ENCODE measurements at places on chromosomes 2 and 18.

DNA sequence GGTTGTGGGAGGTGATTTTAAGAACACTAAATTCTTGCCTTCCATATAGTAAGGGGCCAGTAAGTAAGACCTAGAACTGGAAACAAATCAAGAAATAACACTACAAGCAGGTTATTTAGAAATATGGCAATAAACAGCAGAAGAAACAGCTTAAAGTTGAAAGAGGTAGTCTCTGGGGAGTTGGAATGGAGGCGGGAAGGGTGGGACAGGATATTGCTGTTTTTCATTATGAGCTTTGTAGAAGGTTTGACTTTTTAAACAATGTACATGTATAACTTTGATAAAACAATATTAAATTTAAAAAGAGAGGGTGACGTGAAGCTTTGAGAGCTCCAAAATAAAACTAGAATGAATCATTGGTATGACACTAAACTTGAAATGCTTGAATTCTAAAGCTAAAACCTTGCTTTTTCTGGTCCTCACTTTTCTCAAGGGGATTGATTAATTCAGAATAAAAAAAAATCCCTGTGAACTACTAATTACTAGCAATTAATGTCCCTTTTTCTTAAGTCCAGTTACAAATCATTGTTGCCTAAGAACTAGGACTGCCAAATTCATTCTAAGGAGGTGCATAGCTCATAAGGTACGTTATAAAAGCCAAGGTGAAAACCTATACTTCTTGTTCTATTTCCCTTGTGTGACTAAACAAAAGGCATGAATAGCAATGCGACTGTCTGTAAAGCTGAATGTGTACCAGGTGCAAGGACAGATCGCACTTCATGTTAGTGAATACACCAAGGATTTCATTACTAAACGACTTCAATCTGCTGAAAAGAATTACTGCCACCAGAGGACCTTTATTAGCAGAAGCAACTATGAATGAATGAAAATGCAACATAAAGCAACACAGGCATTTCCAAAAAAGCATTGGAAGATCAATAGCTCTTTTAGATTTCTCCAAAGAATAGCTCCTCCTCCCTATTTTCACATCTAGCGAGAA is 177.5 kb downstream of the RBM43 start:
- DNase-seq = no peak

DNA sequence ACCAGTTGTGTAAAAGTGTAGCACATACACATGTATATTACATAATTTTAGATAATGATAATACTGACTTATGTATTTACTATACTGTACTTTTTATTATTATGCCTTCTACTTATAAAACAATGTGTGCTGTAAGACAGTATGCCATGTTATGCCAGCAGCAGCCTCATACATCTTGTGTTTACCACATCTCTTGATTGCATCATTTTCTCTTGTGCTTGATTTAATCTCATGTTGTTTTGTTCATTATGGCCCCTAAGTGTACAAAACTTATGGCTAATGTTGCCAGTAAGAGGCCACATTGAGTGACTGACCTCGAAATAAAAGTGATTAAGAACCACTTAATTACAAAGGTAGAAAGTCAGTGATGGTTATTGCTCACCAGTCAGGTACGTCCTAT is 128.0 kb upstream of the SP5 start:
- no peak for DNase-seq

GRCh38 chr2:127596311-127597045 is 49.5 kb upstream of the GPR17 start:
- no peak for DNase-seq

DNA sequence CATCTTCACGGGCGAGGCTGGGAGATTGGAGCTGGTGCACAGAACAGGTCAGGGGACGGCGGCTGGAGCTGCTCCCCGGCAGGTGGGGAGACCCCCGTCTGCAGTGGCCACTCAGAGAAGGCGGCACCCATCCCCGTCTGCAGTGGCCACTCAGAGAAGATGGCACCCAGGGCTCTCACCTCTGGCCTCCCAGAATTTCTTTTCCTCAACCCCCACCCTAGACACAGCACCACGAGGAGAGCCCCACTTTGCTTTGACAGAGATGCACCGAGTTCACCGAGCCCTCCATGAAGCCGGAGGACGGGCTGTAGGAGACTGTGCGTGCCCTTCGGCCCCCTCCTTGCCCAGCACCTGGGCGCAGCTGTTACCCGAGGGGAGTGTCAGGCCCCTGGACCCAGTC is 201.6 kb upstream of the SALL3 start:
- DNase-seq = no peak

DNA sequence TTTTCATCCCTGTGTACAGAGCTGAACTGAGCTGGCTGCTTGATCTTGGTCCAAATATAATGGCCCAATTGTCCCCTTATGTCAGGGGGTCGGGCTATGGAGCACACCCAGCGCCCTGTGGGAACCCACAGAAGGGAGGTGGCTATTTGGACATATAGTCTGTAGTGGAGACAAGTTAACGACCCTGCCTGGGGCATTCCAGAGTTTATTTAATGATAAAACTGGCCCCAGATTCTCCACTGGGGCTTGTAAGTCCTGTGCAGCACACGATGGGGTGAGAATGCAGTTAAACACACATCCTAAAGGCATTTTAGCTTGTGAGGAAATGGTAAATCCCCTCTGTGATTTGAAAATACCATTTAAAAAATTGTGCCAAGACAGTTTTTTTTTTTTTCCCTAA is 72.9 kb downstream of the QPCT start:
- no peak for DNase-seq

- DNase-seq = no peak
These were observed 102.6 kb downstream of the ANKRD44 start for GRCh38 chr2:197208024-197208423.

DNA sequence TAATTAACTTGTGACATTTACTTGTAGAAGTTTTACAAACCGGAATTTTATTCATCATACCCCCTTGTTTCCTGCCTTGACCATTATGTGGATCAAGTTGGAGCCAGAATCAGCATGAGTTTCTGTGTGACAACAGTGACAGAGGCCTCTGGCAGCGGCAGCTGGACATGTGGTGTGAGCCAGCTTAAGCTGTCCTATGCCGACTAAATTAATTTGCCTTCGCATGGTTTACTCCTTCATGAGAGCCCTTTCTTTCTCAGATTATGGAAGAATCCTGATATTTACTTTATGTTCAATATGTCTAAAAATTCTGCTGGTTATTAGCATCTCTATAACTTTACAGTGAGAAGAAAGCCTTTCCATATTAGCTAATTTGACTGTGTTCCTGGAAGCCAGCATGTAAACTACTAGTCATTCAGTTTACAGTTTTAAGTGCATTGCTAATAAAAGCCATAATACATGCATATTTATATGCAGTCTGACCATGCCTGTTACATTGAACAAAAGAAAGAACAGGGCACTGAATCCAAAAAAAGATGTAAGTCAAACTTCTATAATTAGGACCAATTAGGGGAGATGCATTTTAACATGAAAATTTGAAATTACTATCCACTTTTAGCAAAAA is 495.8 kb upstream of the ACVR2A start:
- DNase-seq = no peak

DNA sequence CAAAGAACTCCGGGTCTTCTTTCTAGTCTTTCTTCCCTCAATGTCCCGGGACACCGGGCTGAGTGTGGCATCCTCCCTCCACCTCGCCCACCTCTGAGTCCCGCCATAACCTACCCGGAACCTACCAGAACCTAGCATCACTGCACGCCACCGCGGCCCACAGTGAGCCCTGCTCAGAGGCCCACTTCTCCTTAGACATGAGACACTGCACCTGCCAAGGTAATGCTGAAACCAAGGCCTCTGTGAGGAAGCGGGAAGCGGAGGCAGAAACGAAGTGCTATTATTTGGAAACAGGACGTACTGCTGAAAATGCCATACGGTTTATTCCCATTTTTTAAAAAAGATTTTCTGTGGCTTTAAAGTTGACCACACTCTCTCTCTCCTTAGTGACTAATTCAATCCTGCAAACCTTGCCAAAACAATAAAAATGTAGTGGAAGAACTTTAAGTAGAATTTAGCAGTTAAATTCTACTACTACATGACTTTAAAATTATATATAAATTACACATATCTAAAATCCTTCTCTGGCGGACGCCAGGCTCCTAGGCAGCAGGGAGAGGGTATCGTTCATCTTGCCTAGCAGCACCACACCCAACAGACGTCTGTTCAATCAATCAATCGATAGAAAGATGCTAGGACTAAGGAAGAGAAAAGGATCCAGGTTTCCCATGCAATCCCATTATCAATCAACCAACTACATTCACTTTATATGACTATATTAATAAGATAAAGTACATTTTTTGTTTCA is 82.0 kb downstream of the ZNF516 start:
- DNase-seq = no peak

- DNase-seq = no peak
These were observed 6.9 kb upstream of the PARD3B start for GRCh38 chr2:204538182-204539018.

DNA sequence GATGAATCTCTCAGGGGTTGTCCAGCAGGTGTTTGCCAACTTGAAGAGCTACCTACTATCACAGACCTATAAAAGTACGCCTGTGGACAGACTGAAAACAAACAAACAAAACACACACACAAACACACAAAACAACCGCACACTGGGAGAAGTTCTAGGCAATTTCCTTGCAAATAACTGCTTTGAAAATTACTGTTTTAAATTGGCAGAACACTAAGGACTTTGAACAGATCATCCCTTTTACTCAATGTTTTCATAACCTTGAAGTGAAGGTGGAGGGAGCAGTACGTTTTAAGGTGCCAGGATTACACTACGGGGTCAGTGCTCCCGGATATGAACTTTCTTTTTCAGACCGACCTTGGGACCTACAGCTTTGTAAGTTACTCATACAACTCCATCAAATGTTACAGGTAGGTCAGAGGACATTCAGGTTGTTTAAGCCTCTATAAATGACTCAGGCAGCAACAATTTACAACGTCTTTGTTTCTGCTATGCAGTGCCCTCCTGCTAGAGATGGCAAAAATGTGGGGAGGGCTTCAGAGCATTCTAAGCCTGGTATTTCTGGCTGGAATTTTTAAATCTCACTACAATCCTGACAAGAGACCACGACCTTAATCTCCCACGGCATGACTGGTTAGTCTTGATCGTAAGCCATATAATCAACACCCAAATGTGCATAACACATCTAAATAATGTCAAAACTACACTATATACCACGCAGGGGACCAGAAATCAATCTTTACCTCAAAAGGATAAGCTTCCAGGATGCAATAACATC is 1.4 kb upstream of the SLC20A1 start:
- no peak for DNase-seq

DNA sequence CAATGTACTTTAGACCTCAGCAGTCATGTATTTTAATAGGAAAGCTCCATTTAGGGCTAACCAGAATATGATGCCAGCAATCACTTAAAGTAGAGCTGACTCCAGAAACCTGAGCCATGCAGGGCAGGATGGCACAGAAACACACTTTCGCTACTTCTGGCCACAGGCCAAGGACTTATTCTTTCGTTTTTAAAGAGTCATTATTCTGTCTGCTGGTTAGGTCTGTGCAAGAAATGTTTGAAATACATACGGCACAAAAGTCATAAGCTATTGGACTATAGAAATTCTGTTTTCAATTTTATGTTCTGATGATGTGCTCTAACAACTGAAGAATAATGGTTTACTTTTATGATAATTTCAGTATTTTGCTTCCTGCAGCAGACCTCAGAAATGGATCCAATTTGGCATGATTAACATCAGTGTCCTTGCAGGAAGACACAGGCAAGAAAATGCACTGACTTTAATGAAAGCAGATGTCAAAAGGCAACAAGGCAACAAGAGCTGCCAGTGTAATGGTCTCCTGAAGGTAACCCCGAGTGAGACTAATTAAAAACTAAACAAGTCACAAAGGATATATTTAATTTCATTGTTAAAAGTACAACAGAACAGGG is 114.4 kb upstream of the CHRNA1 start:
- DNase-seq = no peak

GRCh38 chr2:241261628-241262027 is 53.8 kb downstream of the HDLBP start:
- no peak for DNase-seq

DNA sequence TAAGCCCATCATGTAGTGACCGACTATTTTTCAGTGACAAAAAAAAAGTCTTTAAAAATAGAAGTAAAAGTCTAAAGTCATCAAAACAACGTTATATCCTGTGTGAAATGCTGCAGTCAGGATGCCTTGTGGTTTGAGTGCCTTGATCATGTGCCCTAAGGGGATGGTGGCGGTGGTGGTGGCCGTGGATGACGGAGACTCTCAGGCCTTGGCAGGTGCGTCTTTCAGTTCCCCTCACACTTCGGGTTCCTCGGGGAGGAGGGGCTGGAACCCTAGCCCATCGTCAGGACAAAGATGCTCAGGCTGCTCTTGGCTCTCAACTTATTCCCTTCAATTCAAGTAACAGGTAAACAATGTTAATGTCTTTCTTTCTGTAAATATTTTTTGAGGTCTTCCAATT is at the start of gene CD28:
CD28 (plus strand) TSS at position 237 of the 400 bp plus-strand sequence; CDS start at position 295, 58 bp downstream.
- DNase-seq = no peak

DNA sequence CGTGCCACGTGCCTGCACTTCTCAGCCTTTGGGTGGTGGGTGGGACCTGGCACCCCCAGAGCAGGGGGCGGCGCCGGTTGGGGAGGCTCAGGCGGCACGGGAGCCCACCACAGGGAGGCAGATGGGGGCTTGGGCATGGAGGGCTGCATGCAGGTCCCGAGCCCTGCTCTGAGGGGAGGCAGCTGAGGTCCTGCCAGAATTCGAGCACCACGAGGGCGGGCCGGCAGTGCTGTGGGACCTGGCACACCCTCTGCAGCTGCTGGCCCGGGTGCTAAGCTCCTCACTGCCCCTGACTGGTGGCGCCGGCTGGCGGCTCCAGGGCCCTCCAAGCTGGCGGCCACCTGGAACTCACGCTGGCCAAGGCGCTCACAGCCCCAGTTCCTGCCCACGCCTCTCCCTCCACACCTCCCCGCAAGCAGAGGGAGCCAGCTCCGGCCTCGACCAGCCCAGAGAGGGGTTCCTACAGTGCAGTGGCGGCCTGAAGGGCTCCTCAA is 1176.8 kb upstream of the GYPC start:
- DNase-seq = no peak

DNA sequence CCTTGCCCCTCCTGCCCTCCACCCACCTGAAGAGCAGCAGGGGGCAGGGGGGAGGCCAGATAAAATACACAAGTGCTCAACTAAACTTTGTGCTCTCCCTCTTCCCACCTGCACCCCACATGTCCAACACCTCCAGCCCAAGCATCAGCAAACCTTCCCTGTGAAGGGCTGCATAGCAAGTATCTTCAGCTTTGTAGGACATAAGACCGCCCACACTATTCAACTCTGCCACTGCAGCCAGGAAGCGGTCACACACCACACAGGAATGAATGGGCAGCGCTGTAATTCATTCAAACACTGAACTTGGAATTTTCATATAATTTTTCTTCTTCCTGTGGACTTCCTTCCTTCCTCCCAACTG is 27.5 kb downstream of the TFCP2L1 start:
- DNase-seq = no peak

DNA sequence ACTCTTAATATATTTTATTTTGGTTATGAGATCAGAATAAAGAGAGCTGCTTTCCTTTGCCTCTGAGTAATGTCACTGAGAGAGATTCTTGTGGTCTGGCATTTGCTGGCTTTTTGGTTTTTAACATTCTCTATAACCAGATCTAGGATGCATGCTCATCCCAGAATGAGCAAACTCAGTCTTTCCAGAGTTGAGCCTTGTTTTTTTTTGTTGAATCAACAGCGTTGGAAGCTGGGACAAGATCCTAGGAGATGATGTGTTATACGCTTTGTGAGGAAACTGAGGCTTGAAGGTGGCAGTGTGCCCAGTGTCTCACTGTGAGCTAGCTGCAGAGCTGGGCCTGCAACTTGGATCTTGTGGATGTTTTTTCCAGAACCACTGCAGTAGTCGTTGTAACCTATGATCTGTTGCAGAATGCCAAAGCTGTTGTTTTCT is 19.5 kb downstream of the MYO1B start:
- no peak for DNase-seq
